ENCODE measurements at places on chromosomes 1 and 21.
A peak's percentile ranks its signal among the peaks of the same experiment; 100 is the strongest.

DNA sequence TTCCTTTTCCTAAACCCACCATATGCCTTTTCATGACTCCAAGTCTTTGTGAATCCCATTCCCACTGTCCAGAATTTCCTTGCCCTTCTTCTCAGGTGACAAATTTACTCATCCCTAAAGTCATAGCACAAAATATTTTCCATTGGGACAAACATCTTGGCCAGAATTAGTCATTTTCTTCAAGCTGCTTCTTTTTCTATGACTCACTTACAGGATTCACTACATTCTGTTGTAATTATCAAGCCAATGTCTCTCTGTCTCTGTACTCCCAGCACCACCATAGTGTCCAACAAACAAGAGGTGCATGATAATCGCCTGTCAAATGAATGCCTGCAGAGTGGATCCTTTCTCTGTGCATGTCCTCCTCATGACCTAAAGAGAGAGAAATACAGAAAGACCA, 37.8 kb downstream of the SGIP1 start:
- DNase-seq = no peak

DNA sequence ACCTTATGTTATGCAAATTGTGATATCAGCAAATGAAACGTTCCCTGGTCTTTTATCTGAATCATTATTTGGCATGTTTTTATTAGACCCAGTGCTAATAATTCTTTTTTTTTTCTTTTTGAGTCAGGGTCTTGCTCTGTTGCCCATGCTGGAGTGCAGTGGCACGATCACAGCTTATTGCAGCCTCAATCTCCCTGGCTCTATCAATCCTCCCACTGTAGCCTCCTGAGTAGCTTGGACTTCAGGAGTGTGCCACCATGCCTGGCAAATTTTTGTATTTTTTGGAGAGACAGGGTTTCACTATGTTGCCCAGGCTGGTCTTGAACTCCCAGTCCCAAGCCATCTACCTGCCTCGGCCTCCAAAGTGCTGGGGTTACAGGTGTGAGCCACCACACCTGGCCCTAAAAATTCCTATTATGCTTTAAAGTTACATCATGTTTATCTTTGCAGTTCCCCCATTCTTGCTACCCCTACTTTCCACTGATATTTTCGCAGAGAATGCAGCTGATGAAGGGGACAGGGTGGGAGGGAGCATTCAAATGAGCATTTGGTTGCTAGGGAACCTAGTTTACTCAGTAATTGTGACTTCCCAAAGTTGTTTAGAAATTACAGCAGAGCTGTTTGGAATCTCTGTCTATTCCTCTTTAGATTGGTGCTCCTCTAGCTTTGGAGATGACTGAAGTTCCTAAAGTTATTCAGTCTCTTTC, 18.4 kb downstream of the C1orf21 start:
- DNase-seq = no peak

DNA sequence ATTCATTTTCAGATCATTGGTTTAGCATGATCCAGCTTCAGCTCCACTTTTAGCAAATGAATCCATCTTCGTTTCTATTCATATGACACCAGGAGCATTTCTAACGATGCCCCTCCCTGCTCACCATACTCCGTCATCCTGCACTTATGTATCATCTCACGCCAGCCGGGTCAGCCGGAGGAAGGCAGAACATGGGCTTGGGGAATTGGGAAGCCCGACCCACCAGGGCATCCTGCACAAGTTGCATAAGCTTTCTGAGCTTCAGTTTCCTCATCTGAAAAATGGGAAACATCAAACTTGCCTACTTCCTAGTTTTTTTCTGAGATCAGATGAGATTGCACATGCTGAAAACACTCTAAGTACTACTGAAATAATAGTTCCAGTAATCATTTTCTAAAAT, 194.7 kb downstream of the AK5 start:
- no peak for DNase-seq

GRCh38 chr1:227065311-227065710, 125.2 kb downstream of the COQ8A start:
- no peak for DNase-seq

DNA sequence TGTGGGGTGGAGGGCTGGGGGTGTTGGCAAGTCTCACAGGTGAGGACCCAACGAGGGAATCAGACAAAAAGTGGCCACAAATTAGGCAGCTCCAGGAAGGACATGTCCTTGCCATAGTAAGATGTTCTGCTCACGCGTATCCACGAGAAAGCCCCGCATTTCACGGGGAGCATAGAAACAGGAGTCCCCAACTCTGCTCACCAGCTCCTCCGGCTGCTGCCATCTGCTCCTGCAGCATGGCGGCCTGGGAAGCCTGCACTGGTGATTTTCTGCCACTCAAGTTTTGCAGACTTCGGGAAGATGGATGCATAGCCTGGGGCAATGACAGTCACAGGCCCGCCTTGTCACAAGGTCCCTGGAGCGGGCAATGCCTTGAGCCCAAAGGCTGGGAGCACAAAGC, 9.3 kb downstream of the TCP10L start:
- no peak for DNase-seq

- no peak for DNase-seq
Measured at GRCh38 chr21:44982558-44983250, 42.9 kb downstream of the SLX9 start.

- DNase-seq = no peak
Measured at GRCh38 chr1:198528364-198528763, 12.1 kb downstream of the ATP6V1G3 start.

DNA sequence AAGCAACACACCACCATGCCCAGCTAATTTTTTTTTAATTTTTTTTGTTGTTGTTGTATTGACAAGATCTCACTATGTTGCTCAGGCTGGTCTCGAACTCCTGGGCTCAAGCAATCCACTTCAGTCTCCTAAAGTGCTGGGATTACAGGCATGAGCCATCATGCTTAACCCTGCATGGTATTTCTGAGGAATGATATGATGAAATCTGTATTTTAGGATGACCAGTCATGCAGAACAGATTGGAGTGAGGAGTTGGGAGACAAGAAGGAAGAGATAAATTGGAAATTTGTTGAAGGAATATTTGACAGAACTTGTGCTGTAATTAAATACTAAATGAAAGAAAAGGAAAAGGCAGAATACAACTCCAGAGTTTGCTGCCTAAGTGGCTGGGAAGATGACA, 4.7 kb upstream of the NDUFS5 start:
- no peak for DNase-seq

DNA sequence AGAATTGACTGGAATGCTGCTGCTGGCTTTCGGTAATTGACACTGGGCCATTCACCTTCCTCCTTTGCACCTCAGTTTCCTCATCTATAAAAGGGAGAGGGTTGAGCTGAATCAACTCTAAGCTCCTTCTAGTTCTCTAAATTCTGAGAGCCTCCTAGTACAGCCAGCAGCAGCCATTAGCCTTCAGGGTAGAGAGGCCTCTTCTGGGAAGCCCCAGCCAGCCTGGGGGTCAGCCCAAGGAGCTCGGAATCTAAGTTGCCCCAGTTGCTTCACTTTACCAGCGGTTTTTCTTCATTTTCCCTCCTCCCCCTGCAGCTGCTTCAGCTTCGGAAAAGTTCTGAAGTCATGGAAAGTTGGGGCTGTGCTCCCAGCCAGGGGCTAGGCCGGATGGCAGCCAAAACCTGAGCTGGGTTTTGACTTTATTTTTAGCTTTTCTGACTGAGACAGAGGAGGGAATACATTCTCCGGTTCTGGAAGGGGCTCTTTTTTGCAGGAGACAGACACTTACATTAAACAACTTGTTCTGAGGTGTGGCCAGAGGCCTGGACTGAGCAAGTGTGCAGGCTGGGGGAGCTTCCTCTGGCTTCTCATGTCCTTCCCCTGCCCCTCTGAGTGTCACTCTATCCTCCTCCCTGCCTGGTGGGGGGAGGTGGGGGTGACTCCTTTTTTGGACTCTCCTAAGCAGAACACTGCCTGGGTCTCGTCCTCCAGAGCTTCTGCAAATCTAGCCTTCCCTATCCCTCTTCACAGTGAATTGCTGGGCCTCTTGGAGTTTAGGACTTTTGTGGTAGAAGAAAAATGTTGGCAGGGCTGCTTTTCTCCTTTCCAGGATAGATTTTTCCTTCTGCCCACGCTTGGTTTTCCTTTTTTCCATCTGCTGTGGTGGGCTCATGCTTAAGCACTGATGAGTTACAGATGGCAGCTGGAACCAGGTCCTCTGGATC, 14.4 kb downstream of the LMNA start:
- no peak for DNase-seq

GRCh38 chr1:35838693-35839245, 31.0 kb downstream of the AGO4 start:
- DNase-seq = peak; percentile 41

- peak; percentile 7 for DNase-seq
Measured at GRCh38 chr1:76640092-76640491, 227.2 kb upstream of the ST6GALNAC5 start.

GRCh38 chr1:115725600-115725999, 42.9 kb downstream of the CASQ2 start:
- DNase-seq = no peak

DNA sequence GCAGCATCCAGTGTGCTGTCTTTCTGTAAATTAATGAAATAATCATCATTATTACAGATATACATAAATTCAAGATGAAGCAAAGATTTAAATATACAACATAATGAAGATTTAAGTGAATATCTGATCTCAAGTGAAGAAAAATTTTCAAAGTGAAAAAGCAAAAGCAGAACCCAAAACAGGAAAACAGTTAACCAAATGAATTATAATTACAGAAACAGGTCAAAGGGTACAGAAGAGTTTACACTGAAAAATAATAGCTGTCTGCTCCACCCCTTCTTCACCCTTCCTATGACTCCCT, 44.8 kb upstream of the GTF2B start:
- DNase-seq = no peak

- no peak for DNase-seq
Measured at GRCh38 chr1:220226752-220227151, 45.5 kb downstream of the RAB3GAP2 start.

GRCh38 chr1:25568834-25569596, 25.6 kb downstream of the LDLRAP1 start:
- no peak for DNase-seq

DNA sequence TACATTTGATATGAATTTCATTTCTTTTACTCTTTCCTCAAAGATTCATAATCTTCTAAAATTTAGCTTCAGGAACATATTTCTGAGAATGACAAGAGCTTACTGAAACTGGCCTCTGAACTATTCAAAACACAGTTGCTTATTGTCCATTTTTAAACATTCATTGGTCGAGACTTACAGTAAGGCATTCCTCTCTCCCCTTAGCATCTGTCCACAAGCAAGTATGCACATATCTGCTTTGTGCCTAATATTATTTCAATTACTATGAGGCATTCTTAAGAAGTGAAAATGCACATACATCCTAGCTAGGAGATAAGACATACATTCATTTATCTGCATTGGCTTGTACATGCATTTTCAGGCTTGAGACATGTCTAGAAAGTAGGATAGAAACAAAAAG, 488.7 kb downstream of the PTBP2 start:
- DNase-seq = no peak

DNA sequence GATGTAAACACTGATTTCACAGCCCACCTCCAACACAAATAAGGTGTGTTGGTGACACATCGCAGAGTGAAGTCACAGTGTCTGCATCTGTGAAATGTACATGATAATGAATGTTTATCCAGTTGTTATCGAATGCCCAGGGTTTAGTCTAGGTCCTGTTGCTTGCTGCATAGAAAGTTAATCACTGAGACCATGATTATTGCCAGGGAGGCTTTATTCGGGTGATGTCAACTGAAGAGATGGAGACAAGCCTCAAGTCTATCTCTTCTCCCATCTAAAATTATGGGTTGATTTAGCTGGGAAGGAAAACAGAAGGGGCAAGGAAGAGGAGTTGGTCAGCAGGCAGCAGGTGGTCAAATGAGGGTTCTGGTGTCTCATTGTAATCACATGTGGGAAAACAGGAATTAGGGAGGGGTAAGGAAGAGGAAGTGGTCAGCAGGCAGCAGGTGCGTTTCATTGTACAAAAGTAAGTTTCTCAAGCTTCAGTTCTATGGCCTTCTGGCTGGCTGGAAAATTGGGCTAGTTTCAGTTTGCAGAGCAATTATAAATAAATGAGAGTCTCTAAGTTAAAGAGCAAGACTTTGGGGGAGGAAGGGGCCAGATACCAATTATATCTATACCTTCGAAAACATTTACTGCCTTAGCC, 146.3 kb upstream of the DNAH14 start:
- peak; percentile 24 for DNase-seq

- peak; percentile 89 for DNase-seq
Measured at GRCh38 chr1:16235944-16236510, 956 bp downstream of the CPLANE2 start.

DNA sequence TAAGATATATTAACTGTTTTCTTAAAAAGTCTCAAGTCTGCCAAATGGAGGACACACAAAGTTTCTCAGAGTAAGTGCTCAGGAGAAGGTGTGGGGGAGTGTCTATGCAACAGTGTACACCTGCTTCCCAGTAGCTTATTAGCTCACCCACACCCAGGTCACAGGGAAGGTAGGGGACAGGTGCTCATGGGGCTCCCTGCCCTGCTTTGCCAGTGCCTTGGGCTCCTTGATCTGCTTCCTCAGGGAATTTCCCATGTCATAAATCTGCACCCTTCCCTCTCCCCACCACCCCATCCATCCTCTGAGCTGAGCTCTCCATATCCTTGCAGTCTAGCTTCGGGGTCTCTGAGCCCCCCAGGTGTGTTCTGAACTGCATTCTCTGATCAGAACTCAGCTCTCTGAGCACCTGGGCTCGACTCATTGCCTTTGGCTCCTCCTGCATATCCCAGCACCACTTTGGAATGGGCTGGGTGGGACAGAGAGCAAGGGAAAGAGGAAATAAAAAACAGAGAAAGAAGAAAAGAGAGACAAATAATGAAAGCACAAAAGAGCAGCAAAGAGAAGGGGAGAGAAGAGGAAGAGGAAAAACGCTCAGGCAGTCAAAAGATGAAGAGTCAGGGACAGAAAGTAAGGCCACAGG, 87.0 kb upstream of the ATP1B1 start:
- no peak for DNase-seq

GRCh38 chr21:43574741-43575472, 84.4 kb downstream of the HSF2BP start:
- DNase-seq = peak; percentile 64

- no peak for DNase-seq
Measured at GRCh38 chr1:184685116-184685515, 69.5 kb downstream of the EDEM3 start.

GRCh38 chr1:88892357-88892877, 1.1 kb upstream of the GTF2B start:
- peak; percentile 57 for DNase-seq

DNA sequence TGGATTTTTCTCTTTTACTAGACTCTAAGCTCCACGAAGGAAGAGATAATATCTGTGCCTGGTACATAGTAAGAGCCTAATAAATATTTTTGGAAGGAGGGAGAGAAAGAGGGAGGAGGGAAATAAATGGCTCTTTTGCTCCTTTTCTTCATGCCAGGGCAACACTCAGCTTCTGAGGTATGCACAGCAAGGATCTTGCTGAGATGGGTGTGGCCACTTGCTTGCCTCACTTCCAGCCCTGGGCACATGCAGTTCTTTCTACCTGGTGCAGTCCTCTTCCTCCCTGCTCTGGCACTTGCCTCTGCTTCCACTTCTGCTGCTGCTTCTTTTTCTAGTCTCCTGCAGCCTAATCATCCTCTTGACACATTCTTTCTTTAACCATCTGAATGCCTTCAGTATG, 148.1 kb downstream of the FGGY start:
- DNase-seq = no peak

- peak; percentile 49 for DNase-seq
Measured at GRCh38 chr1:145994391-145995120, 1.8 kb downstream of the TXNIP start.

GRCh38 chr1:203197625-203198024, 11.1 kb upstream of the CHI3L1 start:
- DNase-seq = no peak

- no peak for DNase-seq
Measured at GRCh38 chr1:183905508-183906113, 100.7 kb downstream of the RGL1 start.

Measured in hematopoietic multipotent progenitor cell treated with erythropoietin and hydrocortisone succinate and interleukin-3 and kit ligand, for 4 days (in vitro differentiated cells).